T-helper 2 cell treated with Interferon-gamma antibody and Interleukin-4, amounts not matched to agents 100 ng/mL and 5 ng/mL, for 36 hours (primary cell): ENCODE measurements at places on chromosomes 6 and 20. TPM values are rescaled to one million over a fixed set of nuclear protein-coding genes. Genes with fewer than 3 reads are reported as not detected.

The MRPS18B gene
- 40.2 and 43.2 TPM in 2 replicates for total RNA-seq

The ZNF334 gene
- total RNA-seq, result 1.2 and 1.3 TPM in 2 replicates

The MBOAT1 gene
- total RNA-seq, result 32.6 and 34.9 TPM in 2 replicates

The SEC23B gene
- total RNA-seq, result 89.8 and 105 TPM in 2 replicates

The RSPH4A gene
- total RNA-seq, result 0.27 and 0.32 TPM in 2 replicates

The MAP7 gene
- 0.75 and 0.77 TPM in 2 replicates for total RNA-seq

The CLPSL2 gene
- not detected in 2 replicates for total RNA-seq

The POU5F1 gene
- not detected in 2 replicates for total RNA-seq

The HLA-A gene
- 1,695 and 1,705 TPM in 2 replicates for total RNA-seq

The SNX5 gene
- 178 and 192 TPM in 2 replicates for total RNA-seq

The EPPIN gene
- total RNA-seq, result not detected in 2 replicates

The GABRR2 gene
- total RNA-seq, result 0.73 and 1.2 TPM in 2 replicates

The HLA-DMB gene
- total RNA-seq, result 8.5 and 9.0 TPM in 2 replicates

The LRRC73 gene
- total RNA-seq, result 0.16 and 0.32 TPM in 2 replicates

The VSX1 gene
- total RNA-seq, result not detected in 2 replicates

The CCM2L gene
- total RNA-seq, result not detected in 2 replicates

The SAPCD1 gene
- total RNA-seq, result 16.6 and 20.2 TPM in 2 replicates
